ENCODE measurements at places on chromosomes 11 and 22.

- no peak for DNase-seq
Measured at GRCh38 chr11:20102397-20102796, 57.9 kb downstream of the DBX1 start.

DNA sequence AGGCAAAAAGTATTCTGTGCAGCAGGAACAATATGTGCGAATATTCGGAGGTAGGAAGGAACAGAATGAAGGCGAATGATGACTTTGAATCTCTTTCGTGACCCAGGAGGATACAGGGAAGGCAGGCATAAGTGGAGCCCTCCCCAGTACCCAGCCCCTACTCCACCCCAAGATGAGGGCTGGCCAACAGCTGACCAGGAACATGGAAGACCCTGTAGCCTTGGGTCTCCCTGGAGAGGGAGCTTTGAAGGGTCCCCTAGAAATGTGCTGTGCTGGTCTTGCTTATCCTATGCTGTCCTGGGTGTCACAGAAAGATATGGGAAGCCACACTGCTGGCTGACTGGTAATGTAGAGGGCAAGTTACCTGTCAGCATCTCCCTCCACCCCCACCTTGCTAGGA is 113.7 kb upstream of the NCAM1 start:
- DNase-seq, result no peak

DNA sequence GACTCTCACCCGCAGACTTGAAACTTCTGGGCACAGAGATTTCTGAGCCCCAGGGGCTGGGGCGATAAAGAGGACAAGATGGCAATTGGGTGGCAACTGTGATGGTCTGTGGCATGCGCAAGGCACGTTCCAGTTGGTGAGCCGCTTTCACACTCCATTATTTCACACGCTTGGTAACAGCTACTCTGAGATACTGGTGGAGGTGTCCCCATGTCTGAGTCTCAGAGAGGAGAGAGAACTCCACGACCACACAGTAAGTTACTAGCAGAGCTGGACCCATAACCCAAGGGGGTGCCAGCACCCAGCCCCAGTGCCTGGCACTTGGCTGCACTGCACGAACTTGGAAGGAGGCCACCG is 6.0 kb upstream of the KCNJ4 start:
- DNase-seq, result no peak

DNA sequence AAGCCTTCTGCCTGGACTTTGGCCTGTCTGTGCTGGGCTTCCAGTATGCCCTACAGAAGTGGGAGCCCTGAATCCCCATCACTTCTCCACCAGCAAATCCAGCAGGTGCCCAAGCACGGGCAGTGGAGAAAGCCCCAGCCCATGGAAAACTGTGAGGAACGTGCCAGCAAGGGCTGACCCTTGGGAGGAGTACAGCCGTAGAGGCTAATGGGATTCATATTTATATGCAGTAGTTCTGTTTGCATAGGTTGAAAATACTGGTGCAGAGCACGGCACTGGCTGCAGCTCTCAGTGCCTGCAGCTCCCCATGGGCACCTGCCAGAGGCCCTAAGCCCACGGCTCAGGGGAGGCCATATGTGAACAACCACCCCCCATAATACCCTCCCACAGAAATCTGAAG is 10.1 kb downstream of the NAGA start:
- DNase-seq, result no peak

- DNase-seq, result no peak
Measured at GRCh38 chr11:34823639-34824038, 92.5 kb downstream of the APIP start.

- DNase-seq, result no peak
Measured at GRCh38 chr11:111557425-111558111, 17.0 kb downstream of the LAYN start.

- no peak for DNase-seq
Measured at GRCh38 chr11:19087658-19088057, 27.1 kb upstream of the MRGPRX2 start.

GRCh38 chr11:38796281-38796680 is 2198.2 kb upstream of the RAG2 start:
- DNase-seq, result no peak

DNA sequence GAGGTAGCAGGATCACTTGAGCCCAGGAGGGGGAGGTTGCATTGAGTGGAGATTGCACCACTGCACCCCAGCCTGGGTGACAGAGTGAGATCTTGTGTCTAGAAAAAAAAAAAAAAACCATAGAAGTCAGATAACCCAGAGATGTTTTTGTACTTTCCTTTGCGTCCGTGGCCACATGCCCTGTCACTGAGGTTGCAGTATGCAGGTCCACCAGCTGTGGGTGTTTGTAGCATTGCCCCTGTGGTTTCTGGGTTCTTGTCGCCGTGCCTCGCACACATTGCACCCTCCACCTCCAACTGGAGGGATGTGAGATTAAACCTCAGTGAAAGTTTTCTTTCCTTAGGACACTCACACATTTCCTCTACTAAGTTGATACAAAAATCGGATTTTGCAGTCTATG is 70.3 kb downstream of the TNRC6B start:
- peak; percentile 66 for DNase-seq

DNA sequence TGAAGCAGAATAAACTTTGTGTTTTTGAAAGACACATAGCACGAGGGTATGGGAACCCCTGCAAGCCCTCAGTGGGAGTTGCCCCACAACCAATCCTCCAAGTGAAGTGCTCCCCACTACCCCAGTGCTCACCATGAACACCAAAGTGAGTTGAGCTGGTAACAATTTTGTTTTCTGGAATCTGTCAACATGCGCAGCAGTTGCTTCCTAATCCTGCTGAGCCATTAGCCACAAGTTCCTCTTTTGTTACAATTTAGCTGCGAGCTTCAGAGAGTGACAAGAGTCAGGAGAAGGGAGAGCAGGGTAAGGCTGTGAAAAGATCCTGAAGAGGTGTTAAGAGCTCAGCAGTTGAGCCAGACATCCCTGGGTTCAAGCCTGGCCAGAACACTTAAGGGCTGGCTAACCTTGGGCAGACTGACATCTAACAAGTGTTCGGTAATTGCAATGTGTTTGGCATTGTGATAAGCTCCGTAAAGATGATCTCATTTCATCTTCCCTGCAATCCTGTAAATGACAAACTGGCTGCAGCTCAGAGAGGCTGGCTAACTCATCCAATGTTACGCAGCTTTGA is 24.1 kb upstream of the ASPHD2 start:
- no peak for DNase-seq

DNA sequence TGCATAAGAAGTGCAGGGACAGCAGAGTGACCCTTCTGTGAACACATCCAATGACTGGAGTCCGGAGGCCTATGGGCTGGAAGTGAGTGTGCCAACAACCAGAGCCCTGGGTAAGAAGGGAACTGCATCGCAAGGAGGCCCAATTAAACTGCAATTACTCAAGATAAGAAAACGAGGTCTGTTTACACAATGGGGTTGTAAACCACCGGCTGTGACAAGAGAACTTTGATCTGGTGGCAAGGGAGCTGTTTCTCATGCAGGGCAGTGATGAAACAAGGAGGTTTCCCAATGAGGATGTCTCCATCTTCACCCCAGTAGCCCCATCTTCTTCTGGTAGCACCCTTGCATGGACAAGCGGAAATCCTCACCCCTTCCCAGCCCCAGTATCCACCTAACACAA is 21.5 kb downstream of the ETS1 start:
- DNase-seq, result no peak

DNA sequence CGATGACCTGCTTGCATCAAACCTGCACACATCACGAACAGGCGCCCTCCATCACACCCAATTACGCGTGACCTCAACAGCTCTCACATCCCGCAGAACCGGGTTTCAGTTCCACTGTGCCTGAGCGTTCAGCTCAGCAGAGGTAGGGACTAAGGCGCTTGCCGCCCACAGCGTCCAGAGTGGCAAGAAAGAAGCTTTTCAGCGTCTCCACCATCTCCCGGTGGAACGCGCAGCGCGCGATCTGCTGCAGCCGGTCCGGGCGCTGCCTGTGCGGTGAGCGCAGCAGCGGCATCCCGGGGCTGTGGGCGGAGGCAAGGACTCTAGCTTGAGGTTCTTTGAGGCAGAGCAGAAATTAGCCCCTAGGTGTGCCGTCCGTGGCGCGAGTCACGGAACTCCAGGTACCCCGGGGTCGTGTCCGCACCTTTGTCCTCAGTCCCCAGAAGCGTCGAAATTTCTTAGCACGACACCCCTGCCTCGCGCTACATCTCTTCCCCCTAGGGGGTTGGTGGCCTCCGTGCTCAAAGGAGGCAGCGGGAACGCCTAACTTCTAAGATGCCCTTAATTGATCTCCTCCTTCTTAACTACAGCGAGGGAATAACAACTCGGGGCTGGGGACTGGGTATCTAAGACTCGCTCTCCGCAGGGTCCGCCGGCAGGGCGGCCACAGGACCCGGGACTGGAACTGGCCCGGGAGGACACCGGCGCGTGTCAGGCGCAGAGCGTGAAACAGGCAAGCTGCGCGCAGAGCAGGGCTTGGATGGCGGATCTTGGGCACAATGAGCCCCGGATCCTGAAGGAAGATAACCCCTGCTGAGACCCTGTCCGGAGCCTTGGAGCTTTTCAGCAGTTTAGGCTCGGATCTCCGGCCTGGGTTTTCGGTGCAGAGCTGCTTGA is 1.7 kb upstream of the CALCA start:
- peak; percentile 18 for DNase-seq

DNA sequence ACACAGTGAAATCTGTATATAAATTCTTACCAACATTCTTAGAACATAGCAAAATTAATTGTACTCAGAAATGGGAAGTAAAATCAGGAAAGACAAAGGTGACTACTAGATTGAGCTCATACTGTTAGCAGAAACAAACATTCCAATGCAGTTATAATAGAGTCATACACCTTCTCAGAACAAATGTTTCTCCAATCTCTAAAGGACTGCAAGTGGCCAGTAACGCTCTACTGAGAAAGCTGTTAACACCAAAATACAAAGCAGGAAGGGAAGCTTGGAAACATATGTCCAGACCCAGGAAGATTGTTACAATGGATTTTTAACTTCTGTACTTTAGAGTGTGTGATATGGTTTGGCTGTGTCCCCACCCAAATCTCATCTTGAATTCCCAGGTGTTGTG is 341.5 kb downstream of the LARGE1 start:
- DNase-seq, result no peak

DNA sequence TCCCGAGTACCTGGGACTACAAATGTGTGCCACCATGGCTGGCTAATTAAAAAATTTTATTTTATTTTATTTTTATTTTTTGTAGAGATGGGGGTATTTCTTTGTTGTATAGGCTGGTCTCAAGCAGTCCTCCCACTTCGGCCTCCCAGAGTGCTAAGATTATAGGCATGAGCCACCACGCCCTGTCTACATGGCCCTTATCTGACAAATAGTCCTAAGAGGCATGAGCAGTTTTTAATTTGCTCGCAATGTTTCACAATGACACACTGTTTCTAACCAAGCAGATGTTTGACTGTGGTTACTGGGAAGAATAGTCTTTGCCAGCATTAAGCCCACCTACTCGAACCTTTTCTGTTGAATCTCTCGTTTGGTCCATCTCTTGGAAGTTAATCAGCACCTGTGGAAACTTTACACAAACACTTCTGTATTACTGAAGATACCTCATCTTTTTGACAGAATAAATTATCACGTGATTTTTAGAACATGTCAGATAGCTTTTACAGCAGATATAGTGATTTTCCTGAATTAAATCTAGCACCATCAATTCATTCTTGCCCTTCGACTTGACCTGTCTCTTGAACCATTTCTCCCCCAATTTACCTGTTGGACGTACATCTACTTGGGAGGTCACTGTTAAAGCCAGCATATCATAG is 71.4 kb downstream of the MTMR3 start:
- DNase-seq, result no peak

GRCh38 chr11:737366-737765 is 9.9 kb upstream of the TALDO1 start:
- no peak for DNase-seq

GRCh38 chr11:32435511-32435941 is at the start of gene WT1:
TSS of gene WT1 (minus strand) at chr11:32435539.
- no peak for DNase-seq

DNA sequence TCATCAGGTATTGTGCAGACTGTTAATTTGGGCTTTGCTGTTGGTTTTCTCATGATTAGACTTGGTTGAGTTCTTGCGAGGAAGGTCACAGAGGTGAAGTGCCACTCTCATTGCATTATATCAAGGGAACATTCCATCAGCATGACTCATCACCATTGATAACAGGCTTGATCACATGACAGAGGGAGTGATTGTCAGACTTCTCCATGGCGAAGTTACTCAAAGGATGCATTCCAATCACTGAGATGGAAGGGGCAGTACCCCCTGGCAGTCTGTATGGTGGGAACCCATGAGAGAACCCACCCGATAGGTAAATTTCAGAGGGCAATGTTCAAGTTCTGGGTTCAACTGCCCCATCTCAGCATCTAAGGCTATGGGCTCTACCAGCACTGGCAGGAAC is 19.4 kb upstream of the P2RY2 start:
- DNase-seq, result no peak

DNA sequence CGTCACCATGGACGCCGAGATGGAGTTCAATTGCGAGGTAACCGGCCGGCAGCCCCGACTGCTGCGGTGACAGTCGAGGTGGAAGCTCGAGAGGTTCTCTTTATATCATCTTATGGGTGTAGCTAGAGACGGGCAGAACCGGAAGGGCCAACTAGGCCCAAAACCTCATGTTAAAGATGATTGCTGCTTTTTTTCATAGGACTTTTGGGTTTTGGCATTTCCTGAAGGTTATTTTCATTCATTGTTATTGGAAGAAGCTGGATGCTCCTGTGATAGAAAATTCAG is 585 bp downstream of the NF2 start:
- DNase-seq, result no peak

GRCh38 chr22:49179886-49180682 is 647.6 kb downstream of the BRD1 start:
- DNase-seq, result no peak

- no peak for DNase-seq
Measured at GRCh38 chr11:119421941-119422808, 797 bp downstream of the THY1 start.

DNA sequence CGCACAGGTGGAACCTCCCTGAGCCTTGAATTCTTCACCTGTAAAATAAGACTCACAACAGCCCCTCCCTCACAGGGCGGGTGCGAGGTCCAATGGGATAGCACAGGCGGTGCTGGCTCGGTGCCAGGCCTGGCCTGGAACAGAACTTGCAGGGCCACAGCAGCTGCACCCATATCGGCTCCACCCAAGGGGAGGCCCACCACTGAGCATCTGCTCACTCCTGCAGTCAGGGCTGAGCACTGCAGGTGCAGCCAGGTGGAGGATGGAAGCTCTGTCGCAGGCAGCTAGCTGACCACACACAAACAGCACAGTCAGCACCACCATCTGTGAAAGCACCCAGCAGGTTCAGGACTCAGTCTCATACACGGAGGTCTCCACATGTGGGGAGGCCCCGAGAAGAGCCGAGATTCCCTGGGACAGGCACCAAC is 19.6 kb downstream of the VPS37C start:
- no peak for DNase-seq

DNA sequence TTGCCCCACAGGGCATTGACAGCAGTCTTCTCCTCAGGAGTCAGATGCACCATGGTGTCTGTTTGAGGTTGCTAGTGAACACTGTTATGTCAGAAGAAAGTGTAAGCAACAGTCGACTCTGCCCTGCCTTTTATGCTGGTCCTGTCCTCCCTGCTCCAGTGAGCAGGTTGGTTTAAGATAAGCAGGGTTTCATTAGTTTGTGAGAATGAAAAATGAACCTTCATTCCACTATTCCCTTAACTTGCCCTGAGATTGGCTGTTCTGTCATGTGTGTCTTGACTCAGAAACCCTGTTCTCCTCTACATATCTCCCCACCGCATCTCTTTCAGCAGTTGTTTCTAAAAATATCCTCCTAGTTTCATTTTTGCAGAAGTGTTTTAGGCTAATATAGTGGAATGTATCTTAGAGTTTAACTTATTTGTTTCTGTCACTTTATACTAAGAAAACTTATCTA is at the start of gene HBD:
HBD (minus strand) TSS at position 103 of the 454 bp plus-strand sequence; CDS start at position 53, 50 bp downstream.
- DNase-seq, result peak; percentile 5

- no peak for DNase-seq
Measured at GRCh38 chr11:12111549-12112520, 1.4 kb downstream of the MICAL2 start.

GRCh38 chr11:17368551-17368950 is 17.0 kb downstream of the NCR3LG1 start:
- DNase-seq, result peak; percentile 41
